ENCODE measurements at places on chromosomes 13 and 19.

DNA sequence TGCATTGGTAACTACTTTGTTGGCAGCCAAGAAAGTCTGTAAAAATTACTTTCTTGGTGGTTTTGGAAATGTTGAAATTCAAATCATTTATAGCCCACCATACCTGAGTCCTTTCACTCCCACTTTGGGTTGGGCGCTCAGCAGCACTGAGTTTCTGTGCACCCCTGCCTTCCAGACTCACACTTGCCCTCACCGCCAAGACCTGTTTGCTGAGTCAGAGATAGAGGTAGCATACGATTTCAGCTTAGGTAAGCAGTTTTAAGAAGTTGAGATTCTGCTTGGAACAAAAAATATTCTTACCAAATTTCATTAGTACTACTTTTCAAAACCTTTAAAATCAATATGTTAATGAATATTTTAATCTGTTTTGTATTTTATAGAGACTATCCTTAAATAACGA is 12.6 kb downstream of the MPHOSPH8 start:
- no peak overlapping the region for H3K4me3 ChIP-seq
- H3K36me3 ChIP-seq = peaks cover 65% of the 10 kb centered on the region
- H3K27ac ChIP-seq = no peak overlapping the region
- no peaks in the 10 kb centered on the region for H3K4me1 ChIP-seq

- H3K27ac ChIP-seq = no peak overlapping the region
- no peaks in the 10 kb centered on the region for H3K36me3 ChIP-seq
- H3K27me3 ChIP-seq = no peaks in the 10 kb centered on the region
- no peak for DNase-seq
- H3K4me3 ChIP-seq = no peak overlapping the region
Observed at GRCh38 chr19:5182751-5183150, 157.9 kb downstream of the PTPRS start.

DNA sequence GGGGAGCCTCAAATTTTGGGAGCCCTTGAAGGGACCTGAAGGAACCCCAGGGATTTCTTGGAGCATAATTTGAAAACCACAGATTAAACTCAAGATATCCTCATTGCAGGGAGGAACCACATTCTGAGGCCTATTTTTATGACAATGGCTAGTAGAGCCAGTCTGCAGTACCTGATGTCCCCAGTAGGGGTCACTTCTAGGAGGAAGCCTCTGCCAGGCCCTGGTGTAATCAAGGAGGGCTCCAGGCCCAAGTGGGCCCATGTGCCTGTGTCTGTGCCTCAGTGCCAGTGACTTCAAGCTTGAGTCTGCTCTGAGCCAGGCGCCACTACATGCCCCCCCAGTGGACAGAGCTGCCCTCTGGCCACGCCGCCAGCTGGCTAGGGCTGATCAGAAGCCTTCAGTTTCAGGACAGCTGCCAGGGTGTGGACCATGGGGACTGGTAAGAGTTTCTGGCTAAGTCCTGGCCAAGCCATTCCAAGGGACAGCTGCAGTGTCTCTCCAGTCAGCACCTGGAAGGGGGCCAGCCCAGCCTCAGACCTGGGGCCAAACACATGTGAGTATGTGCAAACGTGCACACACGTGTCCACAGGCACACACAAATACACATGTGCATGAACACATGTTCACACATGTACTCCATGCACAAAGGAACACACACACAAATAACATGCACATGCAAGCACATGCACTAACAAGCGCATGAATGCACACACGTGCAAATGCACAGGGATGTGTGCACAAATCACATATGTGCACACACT is 20.5 kb upstream of the SLC7A10 start:
- H3K27ac ChIP-seq = peak overlapping the region; percentile 95
- no peaks in the 10 kb centered on the region for H3K27me3 ChIP-seq

DNA sequence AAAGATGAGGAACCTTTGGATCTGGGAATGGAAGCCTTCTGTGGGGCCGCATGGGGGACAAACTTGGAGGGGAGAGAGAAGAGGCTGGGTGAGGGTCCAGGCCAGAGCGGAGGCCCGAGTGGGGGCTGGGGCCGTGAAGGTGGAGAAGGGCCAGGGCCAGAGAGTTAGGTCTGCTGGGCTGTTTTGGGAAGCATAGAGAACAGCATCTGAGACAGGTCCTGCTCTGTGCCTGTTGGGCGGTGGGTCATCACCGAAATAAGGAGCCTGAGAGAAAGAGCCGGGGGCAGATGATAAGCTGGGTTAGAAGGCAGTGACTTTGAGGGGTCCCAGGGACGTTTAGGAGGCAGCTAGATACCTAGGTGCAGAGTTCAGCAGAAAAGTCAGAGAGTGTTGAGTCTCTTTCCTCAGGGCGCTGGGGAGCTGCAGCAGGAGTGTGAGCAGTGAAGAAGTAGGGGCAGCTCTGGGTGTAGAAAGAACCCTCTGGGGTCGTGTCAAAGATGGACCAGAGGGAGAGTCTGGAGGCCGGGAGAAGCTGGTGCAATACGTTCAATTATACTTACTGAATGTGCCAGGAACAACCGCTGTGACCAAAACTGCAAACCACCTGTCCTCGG is 2.7 kb downstream of the SPACA6 start:
- no peaks in the 10 kb centered on the region for H3K4me1 ChIP-seq
- no peaks in the 10 kb centered on the region for H3K36me3 ChIP-seq
- DNase-seq = no peak
- no peak overlapping the region for H3K4me3 ChIP-seq
- H3K27ac ChIP-seq = no peak overlapping the region
- H3K27me3 ChIP-seq = no peaks in the 10 kb centered on the region

- H3K4me1 ChIP-seq = no peaks in the 10 kb centered on the region
- H3K27me3 ChIP-seq = no peaks in the 10 kb centered on the region
- no peak overlapping the region for H3K4me3 ChIP-seq
Observed at GRCh38 chr13:110944121-110944967, 29.5 kb upstream of the ANKRD10 start.

DNA sequence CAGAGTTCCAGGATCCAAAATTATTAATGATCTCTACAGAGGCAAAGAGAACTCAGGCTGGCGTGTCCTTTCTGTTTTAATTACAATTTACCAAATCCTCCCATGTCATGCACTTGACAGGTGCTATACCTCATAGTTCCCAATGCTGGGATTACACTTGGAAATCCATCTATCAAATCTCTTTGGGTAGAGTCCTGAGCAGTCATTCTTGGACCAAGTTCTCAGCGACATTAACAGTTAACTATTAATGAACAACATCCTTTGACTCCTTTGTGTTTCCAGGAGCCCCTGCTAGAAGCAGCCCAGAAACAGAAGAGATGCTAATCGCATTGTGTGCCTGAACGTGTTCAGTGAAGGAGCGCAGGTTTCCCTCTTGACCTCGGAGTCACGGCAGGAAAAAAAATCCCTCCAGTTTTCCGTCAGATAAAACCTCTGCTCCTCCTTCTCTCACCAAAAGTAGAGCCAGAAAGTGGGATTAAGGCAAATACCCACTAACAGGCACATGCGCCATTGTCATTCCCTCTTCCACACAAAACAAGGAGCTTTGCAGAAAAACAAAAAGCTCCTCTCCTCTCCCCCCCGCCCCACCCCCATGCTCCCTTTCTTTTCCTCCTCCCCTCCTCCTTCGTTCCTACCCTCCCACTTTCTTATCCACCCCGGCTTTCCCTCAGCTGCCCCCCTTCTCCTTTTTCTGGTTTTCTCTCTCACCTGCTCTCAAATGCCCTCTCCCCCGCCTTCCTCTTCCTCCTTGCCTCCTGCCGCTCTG is 224.7 kb downstream of the ZIC5 start:
- no peaks in the 10 kb centered on the region for H3K36me3 ChIP-seq
- H3K27me3 ChIP-seq = no peaks in the 10 kb centered on the region
- H3K4me1 ChIP-seq = peaks cover under 1% of the 10 kb centered on the region
- H3K4me3 ChIP-seq = no peak overlapping the region

GRCh38 chr19:12611361-12611699 is 610 bp downstream of the ZNF791 start:
- peak overlapping the region; percentile 96 for H3K27ac ChIP-seq
- H3K36me3 ChIP-seq = no peaks in the 10 kb centered on the region
- H3K27me3 ChIP-seq = no peaks in the 10 kb centered on the region
- H3K4me1 ChIP-seq = peaks cover 4% of the 10 kb centered on the region

DNA sequence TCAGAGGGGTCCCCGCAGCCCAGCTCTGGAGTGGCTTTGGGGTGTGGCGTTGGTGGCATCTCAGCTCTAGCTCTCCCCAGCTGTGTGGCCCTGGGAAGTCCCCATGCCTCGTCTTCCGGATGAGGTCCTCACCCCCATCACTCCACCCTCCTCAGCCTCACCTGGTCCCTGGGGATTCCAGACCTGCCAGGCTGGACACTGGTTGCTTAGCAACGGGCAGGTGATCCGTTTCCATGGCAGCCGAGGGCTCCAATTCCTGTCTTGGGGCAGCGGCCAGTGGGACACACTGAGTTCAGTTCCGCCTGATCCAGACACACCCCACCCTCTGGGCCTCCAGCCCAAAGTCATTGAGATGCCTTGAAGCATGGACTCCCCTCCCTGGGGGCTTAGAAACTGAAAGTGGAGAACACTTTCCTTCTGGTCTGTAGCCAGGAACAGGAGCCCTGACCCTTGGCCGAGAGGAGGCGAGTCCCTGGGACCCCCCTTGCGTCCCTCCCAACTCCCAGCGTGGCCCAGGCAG is 7.7 kb upstream of the MISP start:
- no peak for DNase-seq
- no peak overlapping the region for H3K27ac ChIP-seq
- H3K4me3 ChIP-seq = no peak overlapping the region
- H3K4me1 ChIP-seq = no peaks in the 10 kb centered on the region

DNA sequence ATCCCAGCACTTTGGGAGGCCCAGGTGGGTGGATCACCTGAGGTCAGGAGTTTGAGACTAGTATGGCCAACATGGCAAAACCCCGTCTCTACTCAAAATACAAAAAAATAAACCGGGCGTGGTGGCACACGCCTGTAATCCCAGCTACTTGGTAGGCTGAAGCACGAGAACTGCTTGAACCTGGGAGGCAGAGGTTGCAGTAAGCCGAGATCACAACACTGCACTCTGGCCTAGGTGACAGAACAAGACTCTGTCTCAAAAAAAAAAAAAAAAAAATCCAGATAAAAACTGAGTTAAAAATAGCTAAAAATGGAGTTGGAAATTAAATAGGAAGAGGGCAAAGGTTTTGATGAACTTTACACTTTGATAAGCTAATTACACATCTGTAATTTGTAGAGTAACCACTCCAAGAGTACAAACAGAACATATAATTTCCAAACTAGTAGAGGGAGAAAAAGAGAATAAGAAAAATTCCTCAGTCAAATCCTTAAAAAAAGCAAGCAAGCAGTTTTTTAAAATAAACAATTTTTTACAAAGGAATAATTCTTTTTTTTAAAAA is 10.3 kb downstream of the TGDS start:
- peak; percentile 73 for DNase-seq
- H3K27ac ChIP-seq = peak overlapping the region; percentile 86
- H3K36me3 ChIP-seq = peaks cover 5% of the 10 kb centered on the region
- no peaks in the 10 kb centered on the region for H3K27me3 ChIP-seq
- peaks cover 6% of the 10 kb centered on the region for H3K4me1 ChIP-seq

DNA sequence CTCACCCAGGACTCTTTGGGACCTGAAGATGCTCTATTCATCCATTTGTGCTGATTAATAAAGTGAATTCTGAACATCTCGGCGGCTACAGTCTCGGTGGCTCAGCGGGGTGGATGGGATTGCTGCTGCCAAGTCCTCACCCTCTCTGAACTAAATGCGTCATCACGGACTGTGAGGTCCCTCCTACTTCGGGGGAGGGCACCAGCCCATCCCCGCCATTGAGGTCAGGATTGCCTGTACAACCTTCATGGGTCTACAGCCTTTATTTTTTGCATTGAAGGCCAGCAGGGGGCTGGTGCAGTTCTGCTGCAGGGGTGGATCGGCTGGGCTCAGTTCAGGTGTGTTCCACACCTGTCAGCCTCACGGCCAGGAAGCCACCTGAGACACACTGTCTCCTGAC is 181.8 kb downstream of the COL4A1 start:
- H3K36me3 ChIP-seq = no peaks in the 10 kb centered on the region
- H3K4me1 ChIP-seq = no peaks in the 10 kb centered on the region
- no peak overlapping the region for H3K27ac ChIP-seq
- DNase-seq = no peak

DNA sequence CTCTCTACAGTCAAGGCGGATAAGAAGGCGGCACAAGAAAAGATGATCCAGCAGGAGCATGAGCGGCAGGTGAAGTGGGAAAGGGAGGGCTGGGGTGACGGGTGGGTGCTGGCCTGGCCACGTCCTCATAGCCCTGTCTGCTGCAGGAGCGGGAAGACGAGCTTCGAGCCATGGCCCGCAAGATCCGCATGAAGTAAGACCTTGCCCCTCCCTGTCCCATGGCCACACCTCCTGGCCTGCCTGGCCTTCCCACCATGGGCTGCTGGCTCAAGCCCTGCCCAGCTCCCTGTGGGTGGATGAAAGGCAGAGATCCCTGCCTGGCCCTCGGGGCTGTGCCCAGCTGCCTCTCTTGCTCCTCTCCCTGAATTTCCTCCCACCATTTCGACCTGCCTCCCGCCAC is 7.2 kb downstream of the ZNF296 start:
- no peak overlapping the region for H3K27ac ChIP-seq
- H3K4me1 ChIP-seq = no peaks in the 10 kb centered on the region
- peaks cover 52% of the 10 kb centered on the region for H3K36me3 ChIP-seq
- no peak for DNase-seq
- H3K4me3 ChIP-seq = no peak overlapping the region

GRCh38 chr13:46478651-46479050 is 74.3 kb upstream of the LRCH1 start:
- no peaks in the 10 kb centered on the region for H3K36me3 ChIP-seq
- no peaks in the 10 kb centered on the region for H3K27me3 ChIP-seq
- no peaks in the 10 kb centered on the region for H3K4me1 ChIP-seq
- H3K27ac ChIP-seq = no peak overlapping the region
- H3K4me3 ChIP-seq = no peak overlapping the region

- no peaks in the 10 kb centered on the region for H3K36me3 ChIP-seq
- no peak for DNase-seq
- H3K27me3 ChIP-seq = no peaks in the 10 kb centered on the region
Observed at GRCh38 chr19:11151181-11151580, 4.4 kb downstream of the SPC24 start.

DNA sequence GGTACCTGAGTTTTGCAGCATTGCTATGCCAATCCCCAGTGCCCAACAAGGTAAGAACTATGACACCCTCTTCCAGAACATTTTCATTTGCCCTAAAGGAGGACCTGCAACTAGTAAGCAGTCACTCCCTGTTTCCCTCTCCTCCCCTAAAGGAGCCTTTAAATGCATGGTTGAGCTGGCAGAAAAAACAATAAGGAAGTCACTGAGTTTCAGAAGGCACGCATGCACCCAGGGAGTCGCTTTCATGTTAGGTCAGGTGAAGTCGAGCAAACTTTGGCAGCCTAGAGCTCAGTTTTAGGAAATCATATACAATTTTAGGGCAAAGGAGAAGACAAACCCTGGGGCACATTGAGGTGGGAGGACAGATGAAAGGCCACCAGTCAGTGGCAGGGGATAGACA is 11.8 kb downstream of the NLRP11 start:
- H3K36me3 ChIP-seq = no peaks in the 10 kb centered on the region
- H3K27ac ChIP-seq = no peak overlapping the region
- no peaks in the 10 kb centered on the region for H3K4me1 ChIP-seq
- no peak overlapping the region for H3K4me3 ChIP-seq
- DNase-seq = no peak
- no peaks in the 10 kb centered on the region for H3K27me3 ChIP-seq

- peaks cover 4% of the 10 kb centered on the region for H3K27me3 ChIP-seq
- H3K4me3 ChIP-seq = no peak overlapping the region
- H3K27ac ChIP-seq = no peak overlapping the region
- no peak for DNase-seq
Observed at GRCh38 chr19:18894254-18895037, 1.5 kb downstream of the CERS1 start.

- H3K27me3 ChIP-seq = no peaks in the 10 kb centered on the region
- DNase-seq = no peak
- H3K4me3 ChIP-seq = no peak overlapping the region
- H3K27ac ChIP-seq = no peak overlapping the region
- H3K4me1 ChIP-seq = no peaks in the 10 kb centered on the region
Observed at GRCh38 chr13:23883255-23883654, 5.9 kb downstream of the MIPEP start.

Measured in right lobe of liver (tissue), 6 donors.